ENCODE measurements at places on chromosomes 13 and 19.

DNA sequence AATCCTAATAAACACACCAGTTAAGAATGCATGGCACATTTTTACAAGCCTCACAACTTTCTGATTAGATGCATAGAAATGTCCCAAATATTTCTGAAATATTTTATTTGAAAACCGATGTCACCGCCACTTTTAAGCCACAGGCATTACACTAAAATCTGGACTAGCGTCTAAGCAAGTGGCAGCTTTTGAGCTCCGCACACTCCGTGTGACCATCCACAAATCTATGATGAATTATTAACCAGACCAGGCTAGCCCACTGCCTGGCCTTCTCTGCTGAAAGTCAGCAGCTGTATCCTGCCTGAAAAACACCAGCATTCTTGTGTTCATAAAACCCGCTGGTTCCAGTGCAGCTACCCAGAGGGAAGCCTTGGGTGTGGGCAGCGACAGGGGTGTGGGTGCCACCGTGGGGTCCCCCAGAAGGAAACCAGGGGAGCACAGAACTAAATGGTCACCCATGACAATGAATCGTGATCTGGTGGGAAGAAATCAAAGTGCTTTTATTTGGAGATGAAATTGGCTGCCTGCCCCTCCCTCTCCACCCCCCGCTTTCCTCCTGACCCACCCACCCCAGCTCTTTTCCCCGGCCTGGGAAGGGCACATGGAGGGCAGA, 13.8 kb downstream of the RASA3 start:
- DNase-seq = no peak

DNA sequence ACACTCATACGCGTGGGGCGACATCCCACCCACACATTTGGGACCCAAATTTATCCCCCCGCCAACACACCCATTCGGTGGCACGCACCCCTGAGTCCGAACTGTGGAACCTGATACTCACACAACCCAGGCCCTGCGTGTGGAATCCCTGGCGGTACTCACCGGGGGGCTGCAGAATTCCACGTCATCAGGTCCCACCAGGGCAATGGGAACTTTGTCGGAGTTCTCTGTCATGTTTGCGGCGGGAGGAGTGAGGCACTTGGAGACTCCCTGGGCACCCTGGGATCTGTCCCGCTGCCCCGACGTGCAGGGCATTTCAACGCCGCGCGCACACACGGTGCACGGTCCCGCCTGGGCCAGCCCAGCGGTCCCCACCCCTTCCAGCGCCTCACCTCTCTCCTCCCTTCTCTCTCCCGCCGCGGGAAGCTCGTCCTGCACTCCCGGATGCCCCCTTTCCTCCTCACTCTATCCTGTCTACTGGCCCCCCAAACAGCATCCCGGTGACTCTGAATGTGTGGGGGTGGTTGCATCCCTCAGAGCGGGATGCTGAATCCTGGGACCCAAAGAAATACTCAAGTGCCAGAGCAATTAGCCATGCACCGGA, at the start of gene CNMD:
Gene CNMD (minus strand): TSS at position 353 of the 604 bp plus-strand sequence. CDS start 119 bp downstream, at position 234.
- no peak for DNase-seq

- DNase-seq = peak; percentile 74
These were observed 17.3 kb downstream of the BICRA start for GRCh38 chr19:47626238-47626637.

DNA sequence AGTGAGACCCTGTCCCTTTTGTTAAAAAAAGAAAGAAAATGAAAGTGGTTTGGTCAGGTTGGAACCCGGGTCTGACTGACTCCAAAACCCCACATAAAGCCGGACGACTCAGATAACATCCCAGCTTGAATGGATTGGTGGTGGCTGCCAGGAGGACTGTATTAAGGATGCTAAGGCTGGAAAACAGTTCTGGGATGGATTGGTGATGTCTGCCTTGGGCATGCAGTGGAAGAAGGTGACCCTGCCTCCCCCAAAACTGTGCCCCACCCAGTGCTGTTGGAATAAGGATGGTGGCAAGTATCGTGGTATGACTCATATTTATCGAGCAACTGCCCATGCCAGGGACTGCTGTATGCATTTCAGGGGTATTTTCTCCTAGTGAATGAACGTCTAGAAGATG, 18.5 kb upstream of the COLGALT1 start:
- no peak for DNase-seq

DNA sequence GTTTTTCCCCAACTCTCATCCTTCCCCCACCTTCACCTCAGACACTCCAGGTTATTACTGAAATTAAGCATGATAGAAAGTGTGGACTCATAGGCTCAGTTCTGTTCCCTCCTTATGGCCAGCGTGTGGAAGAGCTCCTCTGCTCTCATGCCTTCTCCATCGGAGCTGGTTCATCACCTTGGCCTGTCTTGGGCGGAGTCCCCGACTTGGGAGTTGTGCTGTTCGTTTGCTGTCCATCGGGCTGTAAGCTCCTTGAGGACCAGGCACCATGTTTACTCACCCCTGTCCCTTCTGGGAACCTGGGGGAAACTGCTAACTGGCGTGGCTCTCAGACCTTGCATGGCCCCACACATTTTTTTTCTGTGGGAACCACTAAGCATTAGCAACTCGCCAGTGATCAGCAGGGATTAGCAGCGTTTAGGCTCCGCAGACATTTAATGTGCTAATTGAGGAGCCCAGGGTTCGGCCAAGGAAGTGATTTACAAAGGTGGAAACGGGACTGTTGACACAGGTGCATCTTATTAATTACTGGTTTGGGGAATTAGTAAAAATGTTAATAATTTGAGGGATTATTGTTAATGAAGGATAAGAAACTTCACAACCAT, 123.8 kb downstream of the TM9SF2 start:
- no peak for DNase-seq

- peak; percentile 64 for DNase-seq
These were observed 50.0 kb downstream of the GAS6 start for GRCh38 chr13:113813749-113814434.

- no peak for DNase-seq
These were observed 38.2 kb downstream of the TGDS start for GRCh38 chr13:94557684-94558235.

DNA sequence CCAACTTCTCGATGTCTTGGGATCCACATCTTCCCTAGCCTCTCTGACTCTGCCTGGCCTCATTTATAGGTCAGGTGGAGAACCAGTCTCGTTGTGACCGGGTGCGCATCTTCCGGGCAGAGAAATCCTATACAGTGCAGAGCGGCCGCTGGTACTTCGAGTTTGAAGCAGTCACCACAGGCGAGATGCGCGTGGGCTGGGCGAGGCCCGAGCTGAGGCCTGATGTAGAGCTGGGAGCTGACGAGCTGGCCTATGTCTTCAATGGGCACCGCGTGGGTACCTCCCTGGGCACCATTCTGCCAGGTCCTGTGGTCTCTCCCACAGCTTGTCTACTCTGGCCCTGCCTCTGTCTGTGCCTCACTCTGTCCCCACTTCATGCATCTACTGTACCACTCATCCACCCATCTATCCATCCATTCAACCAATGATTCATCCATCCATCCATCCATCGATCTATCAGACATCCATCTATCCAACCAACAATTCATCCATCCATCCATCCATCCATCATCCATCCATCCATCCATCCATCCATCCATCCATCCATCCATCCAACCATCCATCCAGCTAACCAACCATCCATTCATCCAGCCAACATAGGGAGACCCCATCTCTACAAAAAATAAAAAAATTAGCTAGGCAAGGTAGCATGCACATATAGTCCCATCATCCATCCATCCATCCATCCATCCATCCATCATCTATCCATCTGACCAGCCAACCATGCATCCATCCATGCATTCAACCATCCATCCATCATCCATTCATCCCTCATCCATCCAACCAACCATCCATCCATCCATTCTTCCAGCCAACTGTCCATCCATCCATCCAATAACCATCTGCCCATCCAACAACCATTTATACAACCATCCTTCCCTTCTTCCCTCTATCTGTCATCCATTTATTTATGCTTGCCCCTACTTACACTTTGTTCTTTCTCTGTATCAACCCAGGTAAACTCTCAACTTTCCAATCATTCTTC, 34.3 kb downstream of the RYR1 start:
- no peak for DNase-seq

DNA sequence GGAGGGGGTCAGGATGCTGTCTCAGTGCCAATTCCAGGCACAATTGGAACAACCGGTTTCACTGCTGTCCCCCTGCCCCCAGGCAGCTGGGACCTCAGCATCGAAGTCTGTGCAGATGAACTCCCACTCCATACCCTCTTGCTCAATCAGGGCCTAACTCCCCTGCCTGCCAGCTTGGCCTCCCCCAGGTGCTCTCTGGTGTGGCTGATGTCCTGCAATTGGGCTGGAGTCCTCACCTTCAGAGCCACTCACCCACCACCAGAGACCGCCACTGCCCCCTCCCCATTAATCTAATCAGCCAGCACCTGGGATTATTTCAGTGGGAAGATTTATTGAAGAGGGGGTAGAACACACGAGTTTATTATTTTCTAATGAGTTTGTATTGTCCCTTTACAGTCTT, 118.8 kb downstream of the MIPEP start:
- no peak for DNase-seq

DNA sequence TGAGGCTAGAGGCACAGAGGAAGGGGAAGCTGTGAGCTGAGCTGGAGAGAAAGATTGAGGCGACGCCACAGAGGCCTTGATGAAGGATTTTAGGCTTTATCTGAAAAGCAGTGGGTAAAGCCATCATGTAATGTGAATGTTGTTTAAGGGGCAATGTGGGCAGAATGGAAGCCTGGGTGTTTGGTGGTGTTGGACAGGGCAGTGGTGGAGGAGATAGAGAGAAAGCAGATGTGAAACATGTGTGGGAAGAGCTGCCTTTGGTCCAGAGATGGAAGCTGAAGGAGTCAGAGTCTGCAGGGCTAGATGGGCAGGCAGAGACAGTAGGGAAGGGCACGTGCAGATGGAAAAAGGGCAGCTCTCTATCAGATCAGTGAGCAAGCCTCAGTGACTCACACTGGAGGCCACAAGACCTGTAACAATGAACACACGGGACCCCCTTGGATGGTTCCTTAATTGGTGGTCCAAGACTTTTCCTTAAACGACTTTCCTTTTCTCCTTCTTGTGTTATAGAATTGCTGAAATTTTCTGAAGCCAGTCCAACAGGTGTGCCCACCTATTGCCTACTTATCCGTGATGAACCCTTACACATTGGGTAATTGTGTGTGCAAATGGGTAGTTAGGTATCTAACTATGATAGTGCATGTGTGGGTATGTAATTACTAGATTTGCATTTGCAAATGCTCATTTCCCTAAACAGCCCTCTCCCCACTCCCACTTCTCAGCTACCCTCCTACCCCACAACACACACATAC, 21.7 kb downstream of the ZNF536 start:
- no peak for DNase-seq

DNA sequence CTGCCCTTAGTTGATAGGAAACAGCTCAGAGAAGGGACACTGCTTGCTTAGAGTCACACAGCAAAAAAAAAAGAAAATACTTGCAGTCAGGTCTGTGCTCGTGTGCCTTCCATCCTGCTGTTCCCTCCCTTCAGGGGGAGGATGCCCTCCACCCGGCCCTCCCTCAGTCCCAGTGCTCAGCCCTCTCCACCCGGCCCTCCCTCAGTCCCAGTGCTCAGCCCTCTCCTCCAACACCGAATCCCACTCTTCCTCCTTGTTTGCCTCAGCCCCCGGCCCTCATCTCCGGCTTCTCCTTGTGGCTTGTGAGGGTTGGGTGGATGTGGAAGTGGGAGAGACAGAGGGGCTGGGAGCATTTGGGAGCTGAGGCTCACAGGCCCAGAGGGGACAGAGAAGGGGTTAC, 5.8 kb downstream of the TFPT start:
- no peak for DNase-seq

DNA sequence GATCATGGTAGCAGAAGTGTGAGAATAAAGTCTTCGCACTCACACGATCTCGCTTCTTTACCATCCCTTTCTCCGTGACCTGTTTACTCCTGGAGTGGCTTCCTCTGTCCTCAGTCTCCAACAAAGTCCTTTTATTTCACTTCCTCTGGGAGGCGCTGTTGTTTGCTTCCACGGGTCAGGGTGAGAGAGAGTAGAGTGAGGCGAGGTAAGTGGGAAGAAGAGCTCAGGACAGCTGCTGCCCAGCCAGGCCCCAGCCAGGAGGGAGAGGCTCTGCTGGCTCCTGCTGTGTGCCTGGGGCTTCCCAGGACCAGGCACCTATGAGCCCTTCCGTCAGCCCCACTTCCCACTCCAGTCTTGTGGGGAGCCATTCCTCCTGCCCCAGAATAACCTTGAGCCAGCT, 242.1 kb downstream of the FGF9 start:
- no peak for DNase-seq

DNA sequence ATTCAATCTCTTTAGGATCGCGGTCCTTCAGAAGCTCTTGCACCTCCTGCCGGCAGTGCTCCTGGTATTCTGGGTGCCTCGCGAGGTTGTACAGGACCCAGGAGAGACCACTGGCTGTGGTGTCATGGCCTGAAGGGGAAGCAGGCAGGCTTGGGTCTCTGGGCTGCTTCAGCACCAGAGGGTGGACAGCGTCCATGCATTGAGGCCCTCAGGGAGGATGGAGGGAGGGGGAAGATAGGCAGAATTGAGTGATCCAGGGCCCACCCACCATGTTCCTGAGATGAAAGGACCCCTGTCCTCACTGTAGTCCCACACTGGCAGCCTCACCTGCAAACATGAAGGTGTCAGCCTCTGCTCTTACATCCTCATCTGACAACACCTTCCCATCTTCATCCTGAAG, 17.9 kb upstream of the OR10H5 start:
- DNase-seq = no peak

- peak; percentile 86 for DNase-seq
These were observed 6.0 kb downstream of the A1BG start for GRCh38 chr19:58346961-58347929.

- no peak for DNase-seq
These were observed 60.7 kb downstream of the ZNF429 start for GRCh38 chr19:21566073-21566472.

GRCh38 chr13:44516771-44517170, 59.4 kb downstream of the TSC22D1 start:
- DNase-seq = no peak

- DNase-seq = no peak
These were observed 41.1 kb downstream of the GPR12 start for GRCh38 chr13:26719356-26719945.

- DNase-seq = no peak
These were observed 44.0 kb downstream of the KLF2 start for GRCh38 chr19:16368385-16369305.

DNA sequence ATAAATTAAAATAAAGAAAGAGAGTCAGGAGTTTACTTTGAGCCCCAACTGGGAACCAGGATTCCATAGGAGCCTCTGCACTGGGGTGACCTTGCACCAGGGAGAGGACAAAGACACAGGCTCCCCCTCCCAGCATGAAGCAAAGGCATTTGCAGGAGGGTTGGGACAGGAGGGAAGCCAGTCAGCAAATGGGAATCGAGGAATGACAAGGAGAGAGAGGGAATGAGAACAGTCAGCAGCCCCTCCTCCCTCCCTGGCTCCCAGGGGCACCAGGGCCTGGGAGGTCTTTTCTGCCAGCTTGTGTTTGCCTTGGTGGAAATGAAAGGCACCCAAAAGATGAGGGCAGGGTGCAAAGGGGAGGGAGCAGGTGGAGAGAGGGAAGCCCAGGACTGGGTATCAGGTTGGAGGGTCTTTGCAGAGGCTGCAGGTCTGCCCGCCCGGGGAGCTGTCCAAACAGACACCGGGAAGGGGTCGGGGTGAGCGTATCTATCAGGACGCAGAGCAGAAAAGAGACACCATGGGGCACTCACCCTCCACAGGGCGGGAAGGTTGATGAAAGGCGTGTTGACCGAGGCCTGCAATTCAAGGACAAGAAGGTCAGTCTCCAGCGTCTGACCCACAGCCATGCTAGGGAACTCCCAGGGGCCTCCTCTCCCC, 3.8 kb downstream of the SBSN start:
- DNase-seq = no peak

GRCh38 chr19:16894080-16894479, 5.3 kb downstream of the F2RL3 start:
- DNase-seq = no peak
